ENCODE measurements at places on chromosomes 5 and 9.

DNA sequence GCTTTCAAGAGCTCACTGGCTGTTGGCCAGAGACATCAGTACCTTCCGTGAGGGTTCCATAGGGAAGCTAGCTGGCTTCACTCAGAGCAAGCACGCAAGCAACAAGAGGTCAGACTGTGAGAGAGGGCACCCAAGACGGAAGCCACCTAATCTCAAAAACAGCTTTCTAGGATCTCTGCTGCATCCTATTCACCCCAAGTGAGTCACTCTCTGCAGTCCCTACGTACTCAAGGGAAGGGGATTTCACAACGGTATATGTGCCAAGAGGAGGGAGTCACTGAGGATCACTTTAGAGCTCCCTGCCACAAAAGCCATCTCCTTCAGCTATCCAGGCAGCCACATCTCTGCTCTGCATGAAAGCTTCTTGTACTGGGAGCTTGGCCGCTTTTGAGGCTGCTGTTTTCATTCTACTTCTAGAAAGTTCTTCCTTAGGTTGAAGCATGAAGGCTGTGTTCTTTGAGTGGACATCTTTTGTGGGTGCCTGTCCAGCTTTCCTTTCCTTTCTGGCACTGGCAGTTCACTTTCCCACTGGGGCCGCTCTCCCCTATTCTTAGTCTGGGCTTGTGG lies 249.5 kb downstream of the MAN2A1 start:
- no peak for DNase-seq

DNA sequence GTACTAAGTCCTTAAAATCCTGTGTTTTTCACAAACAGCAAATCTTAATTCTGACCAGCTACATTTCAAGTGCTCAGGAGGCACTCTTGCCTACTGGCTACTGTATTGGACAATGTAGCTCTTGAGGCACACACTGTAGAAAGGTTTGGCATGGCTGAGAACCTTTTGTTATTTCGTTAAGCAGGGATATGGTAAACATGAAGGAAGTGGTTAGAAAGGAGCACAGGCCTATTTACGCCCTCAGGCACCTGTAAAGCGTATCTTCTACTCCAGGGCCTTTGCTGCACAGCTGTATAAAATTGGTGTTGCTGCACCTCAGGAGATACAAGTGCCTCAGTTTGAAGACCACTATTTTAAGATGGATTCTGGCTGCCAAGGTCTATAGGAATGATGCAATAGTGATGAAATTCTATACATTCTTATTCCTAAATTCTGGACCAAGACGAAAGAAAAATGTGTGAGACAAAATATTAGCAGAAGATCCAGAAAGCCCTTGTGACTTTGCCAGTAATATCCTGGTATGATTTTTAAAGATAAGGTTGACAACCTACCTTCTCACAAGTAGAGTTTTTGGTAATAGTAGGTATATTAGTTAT lies 9.3 kb upstream of the OTULIN start:
- DNase-seq = no peak

DNA sequence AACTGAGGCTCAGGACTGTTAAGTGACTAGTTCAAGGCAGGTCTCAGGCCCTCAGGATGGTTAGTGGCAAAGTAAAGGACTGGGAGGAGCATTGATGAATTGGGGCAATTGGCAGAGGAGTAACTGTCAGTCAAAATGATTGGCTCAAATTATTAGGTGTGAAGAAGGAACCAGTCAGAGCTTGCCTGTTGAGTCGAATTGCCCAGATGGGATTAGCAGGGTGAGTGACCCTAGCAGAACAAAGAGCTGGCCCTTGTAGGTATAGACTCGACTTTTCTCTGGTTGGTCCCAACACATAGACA lies 2.6 kb upstream of the NSD1 start:
- DNase-seq = no peak

DNA sequence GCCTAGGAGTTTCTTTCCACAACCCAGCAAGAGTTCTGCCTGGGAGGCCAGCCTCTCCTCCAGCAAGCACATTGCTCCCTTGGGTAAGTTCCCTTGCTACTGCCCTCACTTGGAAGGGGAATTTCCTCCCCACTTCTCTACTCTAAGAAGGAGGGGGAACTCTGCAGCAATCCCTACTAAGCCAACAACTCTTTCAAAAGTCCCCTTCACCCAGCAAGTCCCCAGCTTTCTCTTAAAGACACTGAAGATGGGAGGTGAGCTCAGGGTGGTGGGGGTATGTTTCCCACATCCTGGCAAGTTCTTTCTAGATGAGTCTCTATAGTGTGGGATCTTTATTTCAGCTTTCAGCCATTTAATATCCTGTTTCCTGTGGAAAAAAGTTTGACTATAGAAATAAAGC lies 49.0 kb downstream of the PDE8B start:
- DNase-seq = no peak

DNA sequence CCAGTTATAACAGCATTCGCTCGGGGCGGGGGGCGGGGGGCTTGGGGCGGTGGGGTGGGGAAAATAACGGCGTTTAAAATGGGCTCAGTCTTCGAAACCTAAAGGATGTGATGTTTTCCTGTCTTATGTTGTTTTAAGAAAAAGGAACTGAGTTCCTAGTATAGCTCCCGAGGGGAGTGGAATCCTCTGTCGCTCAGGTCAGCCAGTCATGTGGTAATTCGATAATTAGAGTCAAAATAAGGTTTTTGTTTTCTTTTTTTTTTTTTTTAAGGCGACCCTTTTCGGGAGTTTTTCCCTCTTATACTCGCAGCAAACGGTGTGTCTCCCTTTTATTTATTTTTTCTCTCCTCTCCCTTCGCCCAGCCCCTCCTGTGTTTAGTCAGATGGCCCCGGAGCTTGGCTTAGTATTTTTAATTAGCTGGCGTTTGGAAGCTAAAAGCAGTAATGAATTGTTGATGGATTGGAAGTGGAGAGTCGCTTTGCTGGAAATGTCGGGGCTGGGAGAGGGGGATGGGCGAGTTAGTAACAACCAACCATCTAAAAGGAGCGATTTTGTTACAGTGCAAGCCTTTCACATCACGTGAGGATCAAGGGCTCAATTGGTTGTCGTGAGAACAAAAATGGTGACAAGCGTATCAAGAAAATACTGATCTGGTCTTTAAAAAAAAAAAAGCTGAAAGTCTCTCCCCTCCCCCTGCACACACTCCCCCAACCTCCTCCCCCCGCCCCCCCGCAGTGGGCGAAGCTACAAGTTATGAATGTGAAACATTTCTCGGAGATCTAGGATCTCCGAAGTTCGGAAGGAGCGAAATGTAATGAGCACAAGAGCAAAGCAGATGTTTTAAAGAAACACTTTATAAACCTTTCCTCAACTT lies 714 bp upstream of the ZNF608 start:
- no peak for DNase-seq

GRCh38 chr5:157602505-157602904 lies 26.9 kb upstream of the ADAM19 start:
- DNase-seq = no peak

DNA sequence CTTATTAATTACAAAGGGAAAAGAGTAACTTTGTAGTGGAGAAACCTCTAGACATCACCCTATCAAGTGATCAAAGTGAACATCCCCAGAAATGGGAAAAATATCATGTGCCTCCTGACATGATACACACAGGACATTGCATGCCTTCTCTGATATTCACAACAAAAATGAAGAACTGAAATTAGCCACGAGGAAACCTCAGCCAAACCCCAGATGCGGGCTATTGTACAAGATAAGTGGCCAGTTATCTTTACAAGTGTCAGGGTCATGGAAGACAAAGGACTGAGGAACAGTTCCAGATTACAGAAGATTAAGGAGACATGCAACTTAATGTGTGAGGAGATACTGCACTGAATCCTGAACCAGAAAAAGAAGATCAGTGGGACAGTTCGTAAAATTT lies 23.8 kb upstream of the NPM1 start:
- DNase-seq = no peak

DNA sequence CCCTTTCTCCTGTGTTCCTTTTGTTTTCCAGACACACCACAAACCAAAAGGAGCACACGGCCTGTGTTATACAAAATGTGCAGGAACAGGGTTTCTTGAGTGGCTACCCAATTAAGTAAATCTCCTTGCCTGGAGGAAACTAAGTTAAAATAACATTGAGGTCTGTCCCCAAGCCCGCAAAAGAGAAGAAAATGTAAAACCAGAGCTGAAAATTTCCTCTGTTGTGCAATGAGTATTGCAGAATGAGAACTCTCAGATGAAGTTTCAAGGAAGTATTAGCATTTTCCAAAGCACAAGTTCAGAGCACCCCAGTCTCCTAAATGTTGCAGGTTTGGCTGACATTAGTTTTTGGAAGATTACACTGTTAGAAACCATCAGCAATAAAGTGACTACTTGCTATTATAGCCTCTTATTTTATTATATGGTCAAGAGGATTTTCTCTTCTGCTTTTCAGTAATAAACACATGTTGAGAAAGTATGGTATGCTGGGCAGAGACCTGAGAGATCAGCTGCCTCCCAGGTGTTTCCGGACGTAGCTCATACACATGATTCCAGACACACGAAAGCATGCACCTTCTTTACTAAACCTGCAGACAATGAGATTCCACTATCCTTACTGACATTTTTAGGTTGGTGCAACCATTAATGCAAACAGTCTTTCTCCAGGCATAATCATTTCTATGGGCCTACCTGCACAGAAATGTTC lies 161.3 kb downstream of the SNCAIP start:
- DNase-seq = no peak

- DNase-seq = no peak
Measured at GRCh38 chr5:142363619-142363963, 38.8 kb upstream of the SPRY4 start.

- no peak for DNase-seq
Measured at GRCh38 chr9:96062031-96062430, 186.5 kb downstream of the ERCC6L2 start.

DNA sequence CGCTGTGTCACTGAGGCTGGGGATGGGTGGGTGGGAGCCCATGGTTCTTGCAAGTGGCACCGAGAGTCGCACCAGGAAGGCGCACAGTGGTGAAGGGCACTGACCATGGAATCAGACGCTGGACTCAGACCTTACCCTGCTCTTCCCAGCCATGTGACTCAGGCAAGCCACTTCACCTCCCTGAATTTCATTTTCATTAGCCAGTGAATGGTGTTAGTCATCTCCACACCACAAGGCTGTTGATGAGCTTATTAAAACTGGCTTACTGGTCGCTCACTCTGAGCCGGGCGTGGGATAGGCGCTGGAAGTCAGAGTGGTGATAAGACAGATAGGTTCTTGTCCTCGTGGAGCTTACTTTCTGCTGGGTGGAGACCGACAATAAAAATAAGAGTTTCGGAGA lies 25.1 kb downstream of the FGF18 start:
- no peak for DNase-seq

DNA sequence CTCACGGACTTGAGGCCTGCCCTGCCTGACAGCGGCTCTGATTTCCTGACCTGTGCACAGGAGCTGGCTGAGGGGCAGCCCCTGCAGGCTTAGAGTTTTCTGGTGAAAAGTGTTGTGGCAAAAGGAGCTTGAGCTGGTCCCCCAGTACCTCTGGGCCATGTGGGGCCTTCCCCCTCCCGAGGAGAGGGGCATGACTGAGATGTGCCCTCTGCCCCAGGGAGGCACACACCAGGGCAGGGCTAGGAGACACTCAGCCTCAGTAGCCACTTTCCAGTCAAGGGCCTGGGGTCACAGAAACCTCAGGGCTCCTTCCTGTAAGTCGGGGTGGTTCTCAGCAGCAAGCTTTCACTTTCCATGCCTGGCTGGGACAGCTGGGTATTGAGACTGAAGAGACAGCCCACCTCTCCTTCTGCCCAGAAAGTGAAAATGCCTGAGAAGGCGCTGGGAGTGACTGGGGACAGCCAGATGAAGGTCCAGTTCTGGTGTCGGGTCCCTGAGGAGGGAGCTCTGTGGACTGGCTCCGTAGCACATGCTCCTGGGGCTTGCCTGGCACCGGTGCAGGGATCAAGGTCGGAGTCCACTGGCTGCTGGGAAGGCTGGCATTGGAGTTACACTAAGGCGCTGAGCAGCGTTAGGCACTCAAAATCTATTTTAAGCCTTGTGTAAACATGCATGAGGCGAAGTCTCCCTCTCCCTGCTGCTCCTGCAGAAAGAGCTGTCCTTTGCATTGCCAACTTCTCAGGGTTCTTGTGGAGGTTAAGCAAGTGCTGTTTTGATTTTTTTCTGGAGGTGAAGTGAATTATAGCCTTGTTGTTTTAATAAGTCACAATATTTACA lies 394.9 kb downstream of the GADD45G start:
- DNase-seq = peak; percentile 13

- DNase-seq = no peak
Measured at GRCh38 chr5:74605759-74606158, 34.8 kb downstream of the ENC1 start.

GRCh38 chr5:155676967-155677366 lies 650.0 kb upstream of the SGCD start:
- DNase-seq = no peak
